BJ (cell line): ENCODE measurements at places on chromosomes 6 and 20.
A peak's percentile ranks its signal among the peaks of the same experiment; 100 is the strongest.

DNA sequence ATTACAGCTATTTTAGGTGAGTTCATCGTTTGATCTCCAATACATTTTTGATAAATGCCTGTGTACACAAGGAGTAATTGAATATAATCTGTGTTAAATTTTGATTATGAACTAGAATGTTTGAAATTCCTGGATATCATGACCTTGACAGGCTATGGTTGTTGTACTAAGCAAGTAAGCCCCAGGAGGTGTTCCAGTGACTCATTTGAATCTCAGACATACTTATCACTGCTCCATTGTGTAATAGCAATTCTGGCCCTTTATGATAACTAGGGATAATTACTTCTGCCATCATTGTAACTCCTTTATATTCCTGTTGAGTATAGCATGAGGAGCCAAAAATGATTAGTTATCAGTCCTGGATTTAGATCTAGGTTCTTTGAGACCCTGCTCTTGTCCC lies 1424.6 kb upstream of the ADGRB3 start:
- DNase-seq, result no peak

DNA sequence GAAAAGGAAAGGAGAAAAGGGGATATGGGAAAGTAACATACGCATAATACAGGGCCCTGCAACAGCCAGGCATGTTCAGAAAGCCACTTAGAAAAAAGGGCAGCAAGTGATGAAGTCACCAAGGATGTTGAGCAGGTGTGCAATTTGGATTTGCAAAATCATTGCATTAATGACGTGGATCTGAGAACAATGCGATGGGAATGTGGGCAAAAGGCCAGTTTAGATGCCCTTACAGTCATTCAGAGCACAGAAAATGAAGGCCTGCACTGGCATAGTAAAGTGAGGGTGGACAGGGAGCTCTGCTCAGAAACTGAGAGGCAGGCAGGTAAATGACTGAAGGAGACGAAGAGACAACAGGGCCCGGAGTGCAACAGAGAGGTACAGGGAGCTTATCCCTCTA lies 123.7 kb upstream of the NHSL1 start:
- DNase-seq, result no peak

DNA sequence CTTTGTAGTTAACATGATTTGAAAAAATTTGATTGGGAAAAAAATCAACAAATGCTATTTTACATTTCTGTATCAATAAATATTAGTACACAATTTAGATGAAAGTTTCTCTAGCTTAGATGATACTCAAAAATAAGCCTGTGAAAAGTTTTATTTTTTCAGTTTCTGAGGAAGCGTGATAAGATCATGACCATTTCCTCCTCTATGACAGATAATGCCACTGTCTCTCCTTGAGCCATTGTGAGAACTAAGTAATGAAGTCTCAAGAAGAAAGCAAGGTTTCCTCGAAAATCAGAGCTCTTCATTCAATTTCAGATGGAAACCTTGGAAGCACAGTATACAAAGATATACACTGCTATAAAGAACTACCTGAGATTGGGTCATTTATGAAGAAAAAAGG lies 395.0 kb downstream of the HDGFL1 start:
- DNase-seq, result no peak

DNA sequence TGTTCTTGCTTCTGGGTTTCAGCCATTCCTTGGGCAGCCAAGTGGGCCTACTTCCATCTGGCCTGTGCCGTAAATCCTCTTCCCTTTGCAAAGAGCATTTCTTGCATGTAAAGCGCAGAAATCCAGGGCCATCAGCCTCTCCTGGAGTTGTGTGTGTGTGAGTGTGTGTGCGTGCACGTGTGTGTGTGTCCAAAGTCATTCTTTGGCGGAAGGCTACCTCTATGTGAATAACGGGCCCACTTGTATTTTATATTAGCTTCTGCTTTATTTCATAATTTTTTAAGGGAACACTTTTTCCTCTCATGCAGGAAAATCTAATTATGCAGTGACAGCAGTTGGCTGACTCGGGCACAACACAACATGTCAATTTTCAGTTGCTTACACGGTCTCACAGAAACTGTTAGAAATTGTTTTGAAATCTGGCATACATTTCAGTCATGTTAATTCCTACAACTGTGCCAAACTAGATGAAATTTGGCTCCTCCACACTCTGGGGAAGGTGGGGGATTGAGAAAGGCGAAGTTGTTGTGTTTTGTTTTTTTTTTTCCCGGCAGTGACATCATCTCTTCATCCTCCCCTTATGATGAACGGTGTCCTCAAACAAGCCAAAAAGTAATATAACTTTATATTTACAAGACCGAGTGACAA lies 223.7 kb upstream of the TSHZ2 start:
- no peak for DNase-seq

DNA sequence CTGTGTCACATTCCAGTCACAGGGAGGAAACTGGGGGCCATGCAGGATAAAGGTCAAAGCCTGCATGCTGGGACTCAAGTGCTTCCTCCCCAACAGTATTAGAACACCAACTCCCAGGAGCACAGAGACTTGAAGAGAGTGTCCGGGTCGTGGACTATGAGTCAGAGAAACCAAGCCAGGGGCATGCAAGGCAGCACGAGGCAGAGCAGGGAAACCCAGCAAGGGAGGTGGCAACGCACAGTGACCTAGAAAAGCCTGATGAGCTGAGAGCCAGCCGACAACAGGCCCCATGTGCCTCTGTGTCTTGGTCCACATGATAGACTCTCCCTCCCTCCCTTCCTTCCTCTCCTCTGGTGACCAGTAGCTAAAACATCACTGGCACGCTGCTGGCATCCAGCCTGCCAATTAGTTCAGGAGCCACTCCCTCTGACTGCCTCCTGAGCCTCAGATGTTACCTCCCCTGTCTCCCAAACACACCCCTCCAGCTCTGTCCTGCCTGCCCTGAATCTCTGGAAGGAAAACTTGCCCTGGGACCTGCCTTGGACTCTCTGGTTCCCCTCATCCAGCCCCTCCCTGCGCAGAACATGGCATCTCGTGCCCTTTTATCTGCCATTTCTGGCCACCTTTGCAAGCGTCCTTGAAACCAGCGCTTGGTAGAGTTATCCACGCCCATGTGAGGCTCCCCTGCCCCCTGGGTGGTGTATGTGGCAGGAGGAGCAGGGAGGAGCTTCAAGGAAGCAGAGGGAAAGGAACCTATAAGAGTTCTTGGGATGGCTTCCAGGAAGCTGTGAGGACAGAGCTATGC lies 16.2 kb upstream of the RNF39 start:
- DNase-seq, result peak; percentile 39

DNA sequence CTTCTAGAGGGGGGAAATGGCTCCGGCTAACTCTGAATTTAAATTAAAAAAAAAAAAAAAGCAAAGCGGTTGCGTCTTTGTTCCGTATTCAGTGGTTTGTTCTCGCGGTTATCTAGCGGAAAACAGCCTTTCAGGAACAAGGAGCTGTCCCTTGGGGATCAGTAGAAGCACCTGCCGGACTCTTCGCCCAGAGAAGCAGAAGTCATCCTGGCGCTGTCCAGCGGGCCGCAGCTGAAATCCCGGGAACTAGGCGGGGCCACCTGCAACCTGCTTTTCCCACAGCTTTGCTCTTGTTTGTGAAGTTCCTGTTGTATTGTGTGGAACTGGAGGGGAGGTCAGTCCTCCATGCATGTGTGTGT lies 43.9 kb upstream of the GJE1 start:
- DNase-seq, result peak; percentile 1

DNA sequence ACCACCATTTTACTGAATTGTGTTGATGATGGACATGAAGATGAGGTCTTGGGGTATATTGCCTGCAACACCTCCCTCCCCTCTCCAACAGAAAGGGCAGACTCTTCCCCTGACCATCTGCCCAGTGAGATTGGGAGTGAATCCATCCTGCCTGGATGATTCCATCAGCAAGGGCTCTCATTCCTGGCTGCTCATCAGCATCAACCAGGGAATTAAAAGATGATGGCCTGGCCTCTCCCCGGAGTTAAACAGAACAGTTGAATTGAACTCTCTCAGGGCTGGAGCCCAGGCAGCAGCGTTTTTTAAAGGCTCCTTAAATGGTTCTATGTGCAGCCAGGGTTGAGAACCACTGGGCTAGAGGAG lies 14.6 kb upstream of the MRPS18A start:
- no peak for DNase-seq

GRCh38 chr6:6681075-6681849 lies 92.7 kb downstream of the LY86 start:
- DNase-seq, result no peak

DNA sequence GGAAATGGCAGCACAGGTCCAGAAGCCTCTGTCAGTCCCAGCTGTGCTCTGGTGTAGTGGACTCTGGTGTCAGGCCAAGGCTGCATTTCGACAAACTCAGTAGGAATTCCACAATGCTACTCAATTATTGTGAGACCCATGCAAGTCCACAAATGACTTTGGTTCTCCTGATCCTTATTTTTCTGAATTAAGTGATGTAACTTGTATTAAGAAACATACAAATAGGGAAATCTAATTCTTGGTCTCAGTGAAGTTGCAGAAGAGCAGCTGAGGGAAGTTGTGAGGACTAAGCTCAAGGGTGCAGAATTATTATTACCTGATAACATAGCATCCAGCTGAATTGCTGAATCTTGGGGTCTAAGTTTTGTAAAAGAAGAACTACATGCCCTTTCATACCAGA lies 116.8 kb downstream of the MAFB start:
- no peak for DNase-seq

- peak; percentile 50 for DNase-seq
These were observed 23.9 kb upstream of the TINAG start for GRCh38 chr6:54284161-54284860.

- no peak for DNase-seq
These were observed 150.2 kb downstream of the LRFN2 start for GRCh38 chr6:40436685-40437604.

- peak; percentile 96 for DNase-seq
These were observed 51.9 kb upstream of the SLC22A16 start for GRCh38 chr6:110528101-110528929.

- no peak for DNase-seq
These were observed 95.8 kb downstream of the CLVS2 start for GRCh38 chr6:123091896-123092271.

DNA sequence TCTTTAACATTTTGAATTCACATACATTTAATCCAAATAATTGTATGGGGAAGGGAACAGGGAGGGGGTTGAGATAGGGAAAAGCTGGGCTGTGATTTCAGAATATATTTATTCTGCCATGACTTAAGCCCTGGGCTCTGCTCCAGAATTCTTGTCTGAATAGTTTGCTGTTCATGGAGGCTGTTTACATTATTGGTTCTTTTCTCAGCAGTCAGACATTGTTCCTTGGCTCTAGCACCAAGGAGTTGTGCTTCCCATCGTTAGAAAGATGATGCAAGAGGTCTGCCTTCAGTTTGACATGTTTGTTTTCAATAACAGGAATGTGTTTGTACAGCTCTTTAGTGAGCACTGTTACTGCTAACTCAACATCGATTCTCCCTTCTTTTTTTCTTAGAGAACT lies 198.8 kb upstream of the CDYL start:
- DNase-seq, result peak; percentile 77

DNA sequence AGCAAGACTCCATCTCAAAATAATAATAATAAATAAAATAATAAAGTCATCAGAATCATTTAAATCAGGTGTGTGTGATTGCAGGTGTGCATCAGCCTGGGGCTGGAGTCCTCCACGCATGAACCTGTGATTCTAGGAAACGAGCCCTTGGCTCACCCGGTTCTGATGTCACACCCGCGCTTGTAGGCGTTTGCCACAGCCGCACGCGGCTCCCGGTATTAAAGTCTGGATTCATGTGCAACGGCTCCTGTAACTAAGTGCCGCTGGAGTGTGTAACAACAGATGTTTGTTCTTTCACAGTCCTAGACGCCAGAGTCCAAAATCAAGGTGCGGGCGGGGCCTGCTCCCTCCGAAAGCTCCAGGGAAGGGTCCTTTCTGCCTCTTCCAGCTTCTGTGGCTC lies 45.2 kb downstream of the KCNQ2 start:
- DNase-seq, result no peak

GRCh38 chr6:108576709-108577108 lies 16.0 kb downstream of the FOXO3 start:
- no peak for DNase-seq

DNA sequence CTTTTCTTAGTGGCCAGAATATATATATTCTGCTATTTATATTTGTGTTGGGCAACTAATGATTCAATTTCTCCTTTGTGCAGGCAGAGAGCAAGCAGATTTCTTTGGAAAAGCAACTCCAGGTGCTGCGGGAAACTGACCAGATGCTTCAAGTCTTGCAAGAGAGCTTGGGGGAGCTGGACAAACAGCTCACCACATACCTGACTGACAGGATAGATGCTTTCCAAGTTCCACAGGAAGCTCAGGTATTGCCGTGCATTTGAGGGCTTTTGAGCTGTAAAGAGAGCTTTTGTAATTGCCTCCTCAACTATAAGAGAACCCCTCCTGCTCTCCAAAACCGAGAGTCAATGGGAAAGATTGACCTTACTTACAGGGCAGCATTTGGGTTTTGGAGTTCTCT lies 203.5 kb downstream of the UTRN start:
- DNase-seq, result no peak

- no peak for DNase-seq
These were observed 31.4 kb downstream of the STK38 start for GRCh38 chr6:36515844-36516243.

DNA sequence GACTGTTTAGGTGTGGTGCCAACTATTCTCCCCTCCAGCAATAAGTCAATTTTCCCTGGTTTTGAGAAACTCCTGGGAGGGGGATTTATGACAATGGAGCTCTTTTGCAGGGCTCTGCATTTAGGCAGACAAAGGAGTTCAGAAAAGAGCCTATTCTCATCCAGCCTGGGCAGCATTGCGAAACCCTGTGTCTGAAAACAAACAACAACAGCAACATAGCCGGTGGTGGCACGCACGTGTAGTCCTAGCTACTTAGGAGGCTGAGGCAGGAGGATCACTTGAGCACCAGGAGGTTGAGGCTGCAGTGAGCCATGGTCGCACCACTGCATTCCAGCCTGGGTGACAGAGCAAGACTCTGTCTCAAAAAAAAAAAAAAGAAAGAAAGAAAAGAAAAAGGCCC lies 6.4 kb downstream of the CLPS start:
- DNase-seq, result no peak

- no peak for DNase-seq
These were observed 20.5 kb downstream of the RSPH9 start for GRCh38 chr6:43665376-43665775.

- DNase-seq, result no peak
These were observed 87.3 kb downstream of the CEP57L1 start for GRCh38 chr6:109182578-109182977.

DNA sequence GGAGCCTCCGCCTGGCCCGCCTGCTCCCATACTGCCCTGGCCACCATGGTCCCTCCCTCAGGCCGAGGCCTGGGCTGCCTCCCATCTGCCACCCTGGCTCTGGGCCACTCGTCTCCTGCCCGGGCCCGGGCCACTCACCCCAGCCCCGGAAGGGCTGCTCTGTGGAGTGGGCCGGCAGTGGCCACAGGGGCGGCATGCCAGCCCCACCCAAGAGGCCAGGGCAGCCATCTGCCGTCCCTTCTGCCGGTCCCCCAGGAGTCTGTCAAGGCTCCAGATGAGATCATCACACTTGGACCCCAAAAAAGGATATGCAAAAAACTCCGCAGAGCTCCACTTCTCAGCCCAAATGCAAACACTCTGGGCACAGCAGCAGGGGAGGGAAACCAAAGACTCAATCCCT lies 23.8 kb upstream of the TLDC2 start:
- no peak for DNase-seq
